Breast epithelium (tissue), 4 donors: ENCODE measurements at places on chromosomes 4 and X. TPM values are rescaled to one million over a fixed set of nuclear protein-coding genes. Genes with fewer than 3 reads are reported as not detected.

Gene GSX2
- not detected for total RNA-seq

Gene CNKSR2
- 4.9 TPM for total RNA-seq

Gene PDGFC
- total RNA-seq = 54.4 TPM

Gene XAGE1A
- total RNA-seq = not detected

Gene CYLC1
- not detected for total RNA-seq

Gene SFRP2
- total RNA-seq = 54.1 TPM

Gene HDX
- total RNA-seq = 6.4 TPM

Gene ARR3
- not detected for total RNA-seq

Gene ASB5
- total RNA-seq = not detected

Gene IRAK1
- total RNA-seq = 50.8 TPM

Gene UBE2D3
- 405 TPM for total RNA-seq

GRCh38 chrX:19193565-19193964 is 71.3 kb upstream of the ADGRG2 start:
- DNase-seq = no peak

- no peak for DNase-seq
Measured at GRCh38 chr4:168841000-168841671, 168.9 kb downstream of the CBR4 start.

GRCh38 chr4:6408263-6408662 is 64.2 kb downstream of the PPP2R2C start:
- no peak for DNase-seq

DNA sequence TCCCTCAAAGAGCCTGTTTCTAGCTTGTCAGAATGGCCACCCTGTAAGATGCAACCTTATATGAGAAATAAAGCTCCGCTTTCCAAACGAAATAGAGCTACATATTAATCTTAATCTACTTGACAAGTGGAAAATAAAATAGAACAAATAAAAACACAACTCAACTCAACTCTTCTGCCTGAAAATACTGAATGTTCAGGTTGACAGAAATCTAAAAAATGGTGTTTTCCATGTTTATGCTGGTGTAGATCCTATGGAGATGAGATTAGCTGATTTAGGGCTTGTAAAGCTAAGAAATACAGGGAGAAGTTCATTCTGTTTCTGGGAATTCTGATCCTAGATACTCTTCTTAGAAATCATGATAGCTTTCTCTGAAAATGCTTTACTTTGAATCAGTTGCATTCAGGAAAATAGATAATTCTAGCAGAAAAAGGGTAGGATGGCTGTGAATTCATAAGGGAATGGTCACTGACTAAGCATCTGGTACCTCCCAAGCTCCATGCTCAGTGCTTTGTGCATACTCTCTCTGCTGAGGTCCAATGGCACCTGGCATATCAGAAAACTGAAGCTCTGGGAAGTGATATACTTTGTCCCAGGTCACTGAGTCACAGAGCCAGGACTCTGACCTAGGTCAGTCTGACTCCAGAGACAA is 89.2 kb upstream of the EXOC1L start:
- no peak for DNase-seq

DNA sequence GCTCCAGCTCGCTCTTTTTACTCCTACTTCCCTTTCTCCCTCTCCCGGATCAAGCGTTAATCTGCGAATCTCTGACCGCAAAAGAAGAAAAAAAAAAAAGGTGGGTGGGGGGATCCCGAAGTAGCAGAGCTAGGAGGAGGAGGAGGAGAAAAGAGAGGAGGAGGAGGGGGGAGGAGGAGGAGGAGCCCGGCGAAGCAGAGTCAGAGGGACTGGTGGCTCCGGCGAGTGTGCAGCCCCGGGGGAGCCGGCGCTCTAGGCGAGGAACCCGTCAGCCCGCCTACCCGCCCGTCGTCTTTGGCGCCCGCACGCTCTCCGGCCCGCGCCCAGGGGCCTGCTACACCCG is at the start of gene NHSL2:
Gene NHSL2, plus strand, starts transcription at position 203 of the 343 bp plus-strand sequence.
- no peak for DNase-seq

GRCh38 chrX:47311932-47312774 is 58.2 kb upstream of the ZNF157 start:
- DNase-seq = no peak

- no peak for DNase-seq
Measured at GRCh38 chr4:86916392-86916791, 18.4 kb upstream of the AFF1 start.

DNA sequence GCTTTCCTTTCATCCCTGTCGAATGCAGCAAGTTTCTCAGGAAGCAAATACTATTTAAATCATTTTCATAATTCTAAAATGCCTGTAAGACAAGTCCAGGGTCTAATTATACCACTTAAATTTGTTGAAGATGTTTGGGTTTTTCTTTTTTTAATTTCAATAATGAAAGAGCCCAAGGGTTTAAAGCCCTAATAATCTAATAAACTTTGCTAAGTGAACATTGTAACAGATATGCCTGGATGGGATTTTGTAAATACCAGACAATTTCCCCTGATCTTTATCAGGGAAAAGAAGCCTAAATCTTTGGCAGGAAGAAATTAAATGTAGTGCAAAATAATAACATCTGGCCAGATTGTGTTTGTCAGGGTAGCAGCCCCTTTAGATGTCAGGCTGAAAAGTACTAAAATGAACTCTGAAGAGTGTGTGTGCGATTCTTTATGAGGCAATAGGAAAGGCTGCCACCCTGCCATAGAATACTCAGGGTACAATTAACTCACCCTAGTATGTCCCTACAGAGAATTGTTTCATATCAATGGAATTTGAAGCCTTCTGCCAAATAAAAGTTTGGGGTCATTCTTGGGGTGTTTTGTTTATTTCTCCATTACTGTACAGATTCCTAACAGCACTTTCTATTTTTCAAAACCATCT is 45.6 kb downstream of the GPC3 start:
- no peak for DNase-seq

DNA sequence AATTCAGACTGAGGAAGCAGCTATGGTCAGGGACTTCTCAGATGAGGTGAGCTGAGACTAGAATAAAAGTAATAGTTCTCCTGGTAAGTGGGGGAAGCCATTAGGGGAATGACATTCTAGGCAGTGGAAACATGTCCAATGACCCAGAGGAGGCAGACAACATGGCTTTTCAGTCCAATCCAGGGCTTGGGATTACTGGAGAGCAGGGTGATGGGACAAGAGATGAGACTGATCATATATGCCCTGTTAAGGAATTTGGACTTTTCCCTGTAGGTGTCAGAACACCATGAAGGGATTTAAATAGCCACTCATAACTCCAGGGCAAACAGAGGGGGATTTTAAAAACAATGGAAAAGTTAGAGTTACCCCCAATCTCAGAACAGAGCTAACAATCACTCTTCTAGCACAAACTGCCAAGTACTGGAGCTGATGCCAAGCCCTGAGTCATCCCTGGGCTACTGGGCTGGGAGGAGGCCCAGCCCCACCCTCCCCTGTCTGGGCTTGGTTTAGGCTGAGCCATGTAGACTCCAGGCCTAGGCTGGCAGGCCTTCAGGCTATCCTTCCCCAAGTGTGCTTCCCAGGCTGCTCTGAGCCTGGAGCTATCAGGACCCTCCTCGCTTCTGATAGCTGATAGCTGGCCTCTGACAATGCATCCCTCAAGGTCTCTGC is 22.7 kb upstream of the MSN start:
- DNase-seq = peak; percentile 75

GRCh38 chr4:52658641-52659000 is 480 bp downstream of the USP46 start:
- no peak for DNase-seq

DNA sequence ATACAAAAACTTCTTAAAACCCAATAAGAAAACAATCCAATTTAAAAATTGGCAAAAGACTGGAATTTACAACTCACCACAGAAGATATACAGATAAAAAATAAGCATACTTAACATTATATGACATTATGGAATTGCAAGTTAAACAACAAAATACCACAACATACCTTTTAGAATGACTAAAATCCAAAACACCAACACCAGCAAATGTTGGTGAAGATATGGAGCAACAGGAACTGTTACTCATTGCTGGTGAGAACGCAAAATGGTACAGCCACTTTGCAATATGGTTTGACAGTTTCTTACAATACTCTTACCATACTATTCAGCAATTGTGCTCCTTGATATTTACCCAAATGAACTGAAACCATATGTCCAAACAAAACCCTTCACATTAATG is 112.4 kb downstream of the ADGRL3 start:
- no peak for DNase-seq

GRCh38 chrX:150766351-150767044 is 73.3 kb downstream of the MTMR1 start:
- DNase-seq = no peak

DNA sequence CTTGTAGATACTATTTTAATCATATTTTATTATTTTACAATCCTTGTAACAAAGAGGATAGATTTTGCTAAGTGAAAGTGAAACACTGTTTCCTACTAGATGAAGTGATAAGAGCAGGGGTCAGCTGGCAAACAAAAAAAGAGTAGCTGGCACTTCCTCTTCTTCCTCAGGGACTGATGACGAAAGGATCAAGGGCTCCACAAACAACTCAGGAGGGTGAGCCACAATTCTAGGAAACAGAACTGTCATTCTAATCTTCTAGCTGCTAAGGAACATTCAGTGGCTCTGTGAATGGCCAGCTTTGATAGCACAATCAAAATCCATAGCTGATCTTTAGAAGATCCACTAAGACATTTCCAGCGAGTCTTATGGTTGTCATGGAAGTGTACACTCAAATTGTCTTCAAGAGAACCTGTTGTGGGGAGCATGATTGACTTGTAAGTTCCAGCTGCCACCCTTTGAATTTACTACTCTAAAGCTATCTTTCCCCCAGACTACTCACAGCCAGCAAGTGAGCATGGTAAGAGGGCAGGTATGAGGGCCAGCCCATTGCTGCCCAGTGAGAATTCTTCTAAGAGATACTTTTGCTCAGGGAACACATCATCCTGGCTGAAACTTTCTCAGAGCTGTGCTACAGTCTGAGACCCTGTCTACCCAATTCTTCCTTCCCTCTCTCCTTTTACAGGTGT is 275.7 kb upstream of the RASGEF1B start:
- no peak for DNase-seq

GRCh38 chr4:169663831-169664230 is 43.5 kb downstream of the CLCN3 start:
- no peak for DNase-seq

DNA sequence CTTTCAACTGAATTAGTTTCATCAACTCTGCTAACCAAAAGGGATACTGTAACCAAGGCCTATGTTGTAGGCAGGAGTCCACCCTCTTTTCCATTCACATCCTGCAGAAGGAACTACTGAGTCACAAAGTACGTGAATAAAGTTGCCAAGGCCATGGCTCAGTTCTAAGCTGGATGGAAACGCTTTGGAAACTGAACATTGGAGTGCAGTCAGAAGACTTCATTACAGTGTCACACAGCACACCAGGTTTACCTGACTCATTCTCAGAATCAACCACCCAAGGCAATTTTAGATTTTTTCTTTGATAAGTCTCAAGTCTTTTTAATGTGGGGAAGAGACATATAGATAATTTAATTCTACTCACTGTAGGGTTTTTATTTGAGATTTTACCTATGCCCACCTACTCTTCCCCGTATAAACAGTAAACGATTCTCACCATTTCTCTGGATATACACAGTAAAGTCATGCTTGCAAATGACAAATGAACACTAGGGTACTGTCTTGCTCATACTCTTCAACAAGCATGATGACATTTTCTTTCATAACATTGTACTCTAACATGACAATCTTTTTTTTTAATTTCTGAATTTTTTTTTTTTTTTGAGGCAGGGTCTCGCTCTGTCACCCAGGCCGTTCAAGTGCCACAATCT is 58.9 kb upstream of the RBM47 start:
- no peak for DNase-seq

- no peak for DNase-seq
Measured at GRCh38 chrX:22268706-22269105, 4.0 kb upstream of the CBLL2 start.

- DNase-seq = no peak
Measured at GRCh38 chr4:24260923-24261564, 323.3 kb downstream of the DHX15 start.

DNA sequence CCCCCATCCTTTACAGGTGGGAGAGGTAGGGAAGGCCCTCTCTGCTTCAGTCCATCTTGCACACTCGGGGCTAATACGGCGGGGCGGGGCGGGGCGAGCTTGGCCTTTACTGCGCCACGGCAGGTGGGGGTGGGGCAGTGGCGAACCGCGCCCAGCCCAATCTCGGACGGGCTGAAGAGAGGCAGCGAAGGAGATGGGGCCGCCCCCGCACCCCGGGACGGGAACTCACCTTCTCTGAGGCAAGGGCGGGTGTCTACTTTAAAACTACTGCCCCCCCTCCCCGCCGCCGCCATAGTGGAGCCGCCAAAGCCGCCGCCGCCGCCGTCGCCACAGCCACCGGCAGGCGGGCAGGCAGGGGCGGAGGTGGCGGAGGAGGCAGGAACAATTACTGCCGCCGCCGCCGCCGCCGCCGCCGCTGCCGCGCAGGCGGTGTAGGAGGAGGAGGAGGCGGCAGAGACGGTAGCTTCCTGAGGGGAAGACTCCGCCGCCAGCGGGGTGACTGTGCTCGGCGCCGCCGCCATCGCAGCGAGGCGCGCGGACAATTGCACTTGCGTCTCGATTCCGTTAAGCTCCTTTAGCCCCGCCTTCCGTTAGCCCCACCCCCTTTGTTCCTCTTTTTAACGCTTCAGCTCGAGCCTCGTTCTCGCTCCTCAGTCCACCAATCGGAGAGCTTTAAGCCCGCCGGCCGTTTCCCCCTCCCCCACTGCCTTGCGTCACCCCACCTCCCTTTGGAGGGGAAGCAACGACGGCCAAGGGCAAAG is at the start of gene ZMAT1:
Gene ZMAT1, minus strand, starts transcription at position 540 of the 761 bp plus-strand sequence. Its CDS starts 19 bp downstream, at position 521.
- peak; percentile 88 for DNase-seq

GRCh38 chr4:113383111-113383785 is 333.8 kb downstream of the ANK2 start:
- no peak for DNase-seq

DNA sequence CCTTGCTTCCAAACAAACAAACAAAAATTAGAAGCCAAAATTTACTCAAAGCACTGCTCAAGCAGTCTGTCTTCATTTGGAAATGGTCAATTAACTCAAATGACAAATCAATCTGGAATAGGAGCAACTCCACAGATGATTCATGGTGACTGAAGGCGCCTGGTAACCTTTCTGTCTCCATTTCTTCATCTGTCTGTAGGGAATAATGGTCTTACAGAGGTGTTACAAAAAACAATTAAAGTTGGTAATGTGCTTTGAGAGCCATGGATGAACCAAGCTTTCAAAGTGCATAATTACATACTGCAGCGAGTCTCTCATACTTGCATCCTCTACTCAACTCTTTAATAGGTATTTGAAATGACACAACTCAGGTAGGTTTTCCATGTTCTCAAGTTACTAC is 38.3 kb upstream of the STAG2 start:
- DNase-seq = no peak

DNA sequence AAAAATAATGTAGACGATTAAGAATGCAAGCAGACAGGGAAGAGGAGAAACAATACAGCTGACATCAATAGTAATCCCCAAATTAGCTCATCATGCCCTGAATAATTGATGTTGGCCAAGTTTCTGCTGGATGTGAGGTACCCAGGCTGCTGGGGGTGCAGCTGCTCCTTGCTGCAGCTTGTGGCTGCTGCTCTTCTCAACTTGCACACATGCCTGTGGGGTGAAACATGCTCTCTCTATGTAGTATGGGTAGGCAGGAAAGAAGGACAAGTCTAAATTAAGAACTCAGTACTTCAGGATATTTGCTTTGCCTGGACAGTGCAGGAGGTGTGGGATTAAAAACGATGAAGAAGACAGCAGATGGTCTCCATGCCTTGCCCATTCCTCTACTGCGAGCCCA is 16.7 kb downstream of the EDA2R start:
- no peak for DNase-seq

GRCh38 chrX:96909291-96909690 is 25.6 kb downstream of the RPA4 start:
- DNase-seq = no peak
